ENCODE measurements at places on chromosomes 7 and 10.

- DNase-seq: no peak
Measured at GRCh38 chr7:5694912-5695726, 86.3 kb downstream of the RNF216 start.

DNA sequence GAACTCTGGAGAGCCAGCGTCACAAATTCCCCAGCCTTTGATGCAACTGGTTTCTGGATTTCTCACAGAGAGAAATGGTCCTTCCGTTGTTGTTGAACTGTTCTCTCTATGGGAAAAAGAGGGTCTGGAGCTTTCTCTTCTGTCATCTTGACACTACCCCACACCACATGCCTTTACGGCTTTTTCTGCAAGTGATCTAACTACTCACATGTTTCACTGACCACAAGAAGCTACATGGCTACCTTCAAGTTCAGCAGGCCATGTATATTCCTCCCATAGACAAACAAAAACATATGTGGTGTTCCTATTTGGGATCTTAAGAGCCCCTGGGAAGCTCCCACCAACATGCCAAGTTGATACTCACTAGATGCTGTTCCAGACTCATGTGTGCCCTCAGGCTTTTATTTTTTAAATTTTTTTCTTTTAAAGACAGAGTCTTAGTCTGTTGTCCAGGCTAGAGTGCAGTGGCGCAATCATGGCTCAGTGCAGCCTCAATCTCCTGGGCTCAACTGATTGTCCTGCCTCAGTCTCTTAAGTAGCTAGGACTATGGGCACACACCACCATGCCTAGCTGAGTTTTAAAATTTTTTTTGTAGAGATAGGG, 72.0 kb downstream of the RNF216 start:
- DNase-seq: no peak

DNA sequence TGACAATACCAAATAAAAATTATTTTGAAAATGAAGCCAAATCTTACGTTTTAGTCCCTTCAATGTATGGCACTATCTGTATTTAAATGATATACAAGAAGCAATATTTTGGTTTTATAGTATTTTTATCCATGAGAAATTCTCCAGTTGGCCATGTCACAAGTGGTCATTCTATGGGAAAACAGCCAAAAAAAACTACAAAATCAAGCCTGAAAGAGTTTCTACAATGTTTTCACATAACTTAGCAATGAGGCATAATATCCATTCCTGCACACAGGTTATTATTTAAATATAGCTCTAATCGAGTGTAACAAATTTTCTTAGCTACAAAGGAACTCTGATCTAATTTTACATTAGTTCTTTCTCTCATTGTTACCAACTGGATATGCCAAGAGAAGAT, 5.4 kb downstream of the RAB11FIP2 start:
- DNase-seq: peak; percentile 52

GRCh38 chr7:4209126-4209525, 473.0 kb upstream of the FOXK1 start:
- no peak for DNase-seq

DNA sequence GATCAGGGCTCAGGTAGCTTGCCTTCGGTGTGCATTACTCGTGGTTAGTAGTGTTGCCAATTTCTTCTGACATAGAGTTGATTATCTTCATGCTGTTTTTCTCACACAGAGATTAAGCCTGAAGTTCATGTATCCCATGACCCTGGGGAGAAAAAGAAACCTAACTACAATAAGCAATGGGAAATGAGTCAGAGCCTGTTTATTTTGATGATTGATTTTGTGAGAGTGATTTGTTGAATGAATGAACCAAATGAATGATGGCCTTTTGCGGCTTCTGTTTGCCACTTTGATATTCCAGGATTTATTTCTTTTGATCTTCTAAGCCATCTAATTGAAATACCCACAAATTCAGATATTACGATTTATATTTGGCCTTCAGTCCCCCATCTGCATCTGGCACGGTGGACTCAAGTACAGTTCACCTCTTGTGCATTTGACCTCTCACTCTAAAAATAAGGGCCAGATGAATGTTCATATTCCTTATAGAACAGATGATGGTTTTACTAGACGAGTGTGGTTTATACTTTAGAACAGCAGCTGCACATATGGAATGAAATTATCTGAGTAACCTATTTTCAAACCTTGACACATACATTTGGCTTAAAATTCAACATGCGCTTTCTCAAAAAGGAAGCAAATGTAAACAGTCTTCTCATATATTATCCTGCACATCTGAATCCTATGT, 110.7 kb downstream of the PLCE1 start:
- DNase-seq: no peak

DNA sequence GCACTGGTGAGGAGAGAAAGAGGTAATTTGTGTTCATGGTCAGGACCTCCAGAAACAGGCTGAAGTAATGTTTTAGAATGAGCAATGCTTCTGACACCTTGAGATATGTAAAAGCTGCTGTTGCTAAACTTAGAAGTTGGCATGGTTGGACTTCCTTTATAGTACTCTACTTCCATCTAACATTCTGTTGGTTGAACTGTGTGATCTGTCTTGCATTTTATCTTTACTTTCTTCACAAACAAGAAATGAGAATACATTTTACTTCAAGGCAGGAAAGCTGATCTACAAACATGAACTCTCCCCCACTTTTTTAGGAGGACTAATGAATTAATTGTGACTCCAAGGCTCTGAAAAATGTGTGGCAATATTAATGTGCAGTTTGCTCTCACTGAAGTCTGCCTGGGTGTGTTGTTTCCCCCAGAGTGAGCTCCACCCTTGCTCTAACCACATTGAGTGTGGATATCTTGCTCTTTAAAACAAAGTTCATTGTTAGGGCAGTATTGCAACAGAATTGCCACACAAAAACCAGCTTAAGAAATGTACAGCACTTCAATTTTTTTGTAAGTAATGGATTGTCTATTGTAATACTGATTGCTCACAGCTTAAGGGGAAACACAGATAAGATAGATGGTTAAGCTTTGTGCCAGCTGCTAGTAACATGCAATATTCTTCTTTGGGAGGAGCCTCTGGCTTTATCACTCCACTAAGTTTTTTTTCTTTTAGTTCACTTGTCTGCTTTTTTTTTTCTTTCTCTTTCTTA, 69.0 kb downstream of the ADD3 start:
- peak; percentile 54 for DNase-seq

DNA sequence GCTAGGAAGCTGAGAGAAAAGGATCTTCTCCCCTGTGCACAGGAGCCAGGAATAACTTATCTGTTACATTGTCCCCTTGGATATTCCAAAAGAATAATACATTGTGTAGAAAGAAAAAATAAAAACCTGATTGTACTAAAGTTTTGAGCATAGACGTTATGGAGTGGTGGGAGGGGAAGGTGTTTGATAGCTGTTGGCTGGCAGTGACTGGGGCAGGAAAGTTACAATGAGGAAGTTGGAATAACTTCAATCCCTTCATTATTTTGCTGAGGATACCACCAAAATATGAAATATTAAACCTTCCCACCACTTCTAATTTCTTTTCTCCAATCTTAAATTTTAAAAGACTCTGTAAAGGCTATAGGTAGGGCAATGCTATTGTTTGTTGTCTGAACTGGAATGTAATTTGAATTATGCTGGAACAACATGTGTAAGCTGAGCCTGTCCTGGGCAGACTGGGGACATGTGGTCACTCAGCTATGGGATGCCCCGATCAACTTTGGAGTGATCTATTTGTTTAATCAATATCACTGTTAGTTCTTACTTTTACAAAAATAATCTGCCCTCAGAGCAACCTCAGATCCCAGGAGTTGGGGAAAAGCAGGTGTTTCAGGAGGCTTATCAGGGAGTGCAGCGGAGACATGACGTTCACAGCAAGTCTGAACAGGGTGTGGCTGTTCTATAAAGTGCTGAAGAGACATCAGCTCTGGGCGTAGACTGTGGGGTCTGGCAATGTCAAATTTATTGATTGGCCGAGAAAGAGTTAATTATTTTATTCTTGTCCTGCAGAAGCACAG, 20.8 kb downstream of the CYP3A43 start:
- DNase-seq: no peak

GRCh38 chr7:80181411-80181810, 46.8 kb downstream of the GNAI1 start:
- DNase-seq: no peak

- no peak for DNase-seq
Measured at GRCh38 chr7:72317341-72317740, 94.8 kb downstream of the CALN1 start.

GRCh38 chr7:69776611-69777010, 178.3 kb downstream of the AUTS2 start:
- no peak for DNase-seq

- DNase-seq: no peak
Measured at GRCh38 chr7:128361411-128362379, at the start of gene PRRT4. Gene PRRT4, minus strand, starts transcription at chr7:128361690.

DNA sequence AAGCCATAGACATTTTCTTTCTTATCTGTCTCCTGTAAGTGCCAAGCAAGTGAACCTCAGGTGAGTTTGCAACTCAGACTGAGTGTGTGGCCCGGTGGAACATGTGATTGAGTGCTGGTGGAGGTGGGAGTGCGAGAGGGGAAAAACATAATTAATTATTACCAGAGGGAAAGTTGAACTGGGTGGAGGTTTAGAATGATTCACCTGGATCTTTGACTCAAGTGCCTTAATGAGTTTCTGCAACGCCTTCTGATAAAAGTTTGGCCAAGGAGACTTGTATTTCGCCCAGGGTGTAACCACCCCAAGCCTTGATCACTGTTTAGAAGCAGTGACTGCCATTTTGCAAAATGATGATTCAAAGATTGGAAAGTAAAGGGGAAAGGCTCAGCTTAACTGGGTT, 513.9 kb downstream of the GATA3 start:
- peak; percentile 45 for DNase-seq

- DNase-seq: no peak
Measured at GRCh38 chr10:55374060-55374459, 573.0 kb upstream of the PCDH15 start.

DNA sequence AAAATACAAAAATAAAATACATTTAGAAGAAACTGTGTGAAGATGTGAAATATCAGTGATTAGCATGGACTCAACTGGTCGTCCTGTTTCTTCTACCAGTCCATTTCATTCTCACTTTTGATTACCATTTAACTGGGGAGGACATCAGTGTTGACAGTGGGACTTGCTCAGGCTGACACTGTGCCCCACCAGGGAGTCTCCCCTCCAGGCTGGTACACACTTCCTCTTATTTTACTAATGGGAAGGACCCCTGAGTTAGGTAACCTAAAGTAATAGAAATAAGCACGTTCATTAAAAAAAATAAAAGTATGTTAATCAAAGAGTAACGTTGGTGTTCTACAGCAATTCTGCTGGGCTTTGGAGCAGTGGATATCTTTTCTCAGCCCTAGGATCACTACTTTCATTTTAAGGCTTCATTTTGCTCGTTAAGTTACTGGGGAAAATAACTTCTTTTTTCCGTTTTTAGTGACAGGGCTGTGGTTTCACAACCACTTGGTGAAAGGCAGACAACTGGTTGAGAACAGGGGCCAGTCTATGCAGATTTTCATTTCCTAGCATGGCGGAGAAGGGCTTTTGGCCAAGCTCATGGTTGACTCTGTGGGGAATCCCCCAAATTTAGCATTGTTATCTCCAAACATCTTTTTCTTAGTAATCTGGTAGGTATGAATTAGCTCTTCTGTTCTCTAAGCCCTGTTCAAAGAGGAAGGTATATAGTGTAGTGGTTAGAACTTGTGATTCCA, 2.1 kb downstream of the SNX10 start:
- no peak for DNase-seq

DNA sequence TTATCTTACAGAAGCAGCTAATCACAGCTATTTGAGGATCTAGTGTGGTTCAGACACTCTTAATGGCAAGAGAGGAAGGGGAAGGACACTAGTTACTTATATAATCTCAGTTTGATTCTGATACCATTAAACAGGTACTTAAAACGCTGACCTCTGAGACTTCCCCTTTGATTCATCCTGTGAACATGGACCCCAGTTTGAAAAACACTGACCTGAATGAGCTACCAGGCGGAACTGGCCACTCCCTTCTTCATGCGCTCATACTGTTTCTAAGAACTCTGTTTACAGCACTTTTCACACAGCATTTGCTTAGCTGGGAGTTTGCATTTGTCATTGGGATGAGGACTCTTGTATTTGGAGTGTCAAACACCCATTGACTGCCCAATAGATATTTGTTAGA, 45.7 kb downstream of the BEND7 start:
- peak; percentile 32 for DNase-seq
